Activated naive CD4-positive, alpha-beta T cell (primary cell): ENCODE measurements at places on chromosomes 16 and 17.

- no peak for DNase-seq
These were observed 124.6 kb downstream of the GP2 start for GRCh38 chr16:20202747-20203146.

DNA sequence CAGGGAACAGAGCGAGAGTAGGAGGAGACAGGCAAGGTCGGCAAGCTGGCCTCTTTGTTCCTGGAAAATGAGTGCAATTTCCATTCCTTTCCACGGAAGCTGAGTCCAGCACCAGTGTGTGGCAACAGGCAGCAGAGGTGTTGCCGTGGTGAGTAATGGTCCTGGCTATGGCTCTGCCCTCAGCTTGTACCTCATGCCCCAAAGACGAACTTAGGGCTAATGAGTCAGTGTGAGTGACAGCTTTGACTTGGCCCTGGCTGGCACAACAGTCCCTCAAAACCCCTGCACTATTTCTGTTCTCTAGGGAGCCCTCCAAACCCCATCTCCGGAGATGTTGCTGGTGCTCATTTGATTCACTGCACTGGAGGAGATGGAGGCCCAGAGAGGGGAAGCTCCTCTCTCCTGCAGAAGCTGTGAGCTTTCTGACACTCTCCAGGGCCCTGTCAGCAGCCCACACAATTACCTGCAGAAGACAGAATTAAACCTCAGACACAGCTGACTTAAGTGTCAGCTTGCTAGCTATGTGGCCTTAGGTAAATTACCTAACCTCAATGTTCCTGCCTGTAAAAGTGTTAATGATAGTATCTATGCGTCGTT lies 129.9 kb downstream of the TMEM132E start:
- DNase-seq: no peak

DNA sequence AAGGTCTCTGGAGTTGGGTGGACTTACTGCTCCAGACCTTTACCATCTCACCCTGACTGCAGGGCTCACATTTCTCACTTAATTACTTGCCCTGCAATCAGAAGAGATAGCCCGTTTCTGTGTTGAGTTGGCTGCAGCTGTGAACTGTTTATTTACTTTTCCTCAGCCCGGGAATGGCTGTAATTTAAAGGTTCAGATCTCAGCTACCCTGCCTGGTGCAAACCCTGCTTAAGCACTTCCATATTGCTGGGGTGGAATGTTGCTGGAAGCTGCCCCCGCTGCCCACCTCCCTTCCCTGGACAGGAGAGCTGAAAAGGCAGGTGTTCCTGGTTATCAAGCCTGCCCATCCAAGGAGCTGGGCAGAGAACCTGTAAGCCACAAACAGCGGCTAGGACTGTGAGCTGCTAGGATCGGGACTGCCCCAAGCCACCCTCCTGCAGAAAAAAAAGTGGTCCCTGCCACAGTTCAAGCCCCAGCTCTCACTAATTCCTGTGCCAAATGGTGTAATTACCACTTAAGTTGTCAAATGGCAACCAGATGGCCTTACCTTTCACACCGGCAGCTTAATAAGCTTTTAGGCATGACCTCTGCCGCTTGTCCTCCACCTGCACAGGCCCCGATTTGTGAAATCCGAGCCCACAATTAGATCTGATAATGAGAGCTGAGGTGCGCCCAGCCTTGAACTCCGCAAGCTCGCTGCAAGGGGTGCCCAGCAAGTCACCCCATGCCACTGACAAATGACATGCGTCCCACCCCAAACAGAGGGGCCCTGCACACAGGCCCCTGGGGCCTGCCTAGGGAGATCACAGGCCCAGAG lies 269.8 kb downstream of the C16orf95 start:
- no peak for DNase-seq

GRCh38 chr17:21166595-21167210 lies 39.9 kb downstream of the DHRS7B start:
- DNase-seq: no peak

- no peak for DNase-seq
These were observed 103.5 kb upstream of the TNRC6C start for GRCh38 chr17:77854759-77855745.

DNA sequence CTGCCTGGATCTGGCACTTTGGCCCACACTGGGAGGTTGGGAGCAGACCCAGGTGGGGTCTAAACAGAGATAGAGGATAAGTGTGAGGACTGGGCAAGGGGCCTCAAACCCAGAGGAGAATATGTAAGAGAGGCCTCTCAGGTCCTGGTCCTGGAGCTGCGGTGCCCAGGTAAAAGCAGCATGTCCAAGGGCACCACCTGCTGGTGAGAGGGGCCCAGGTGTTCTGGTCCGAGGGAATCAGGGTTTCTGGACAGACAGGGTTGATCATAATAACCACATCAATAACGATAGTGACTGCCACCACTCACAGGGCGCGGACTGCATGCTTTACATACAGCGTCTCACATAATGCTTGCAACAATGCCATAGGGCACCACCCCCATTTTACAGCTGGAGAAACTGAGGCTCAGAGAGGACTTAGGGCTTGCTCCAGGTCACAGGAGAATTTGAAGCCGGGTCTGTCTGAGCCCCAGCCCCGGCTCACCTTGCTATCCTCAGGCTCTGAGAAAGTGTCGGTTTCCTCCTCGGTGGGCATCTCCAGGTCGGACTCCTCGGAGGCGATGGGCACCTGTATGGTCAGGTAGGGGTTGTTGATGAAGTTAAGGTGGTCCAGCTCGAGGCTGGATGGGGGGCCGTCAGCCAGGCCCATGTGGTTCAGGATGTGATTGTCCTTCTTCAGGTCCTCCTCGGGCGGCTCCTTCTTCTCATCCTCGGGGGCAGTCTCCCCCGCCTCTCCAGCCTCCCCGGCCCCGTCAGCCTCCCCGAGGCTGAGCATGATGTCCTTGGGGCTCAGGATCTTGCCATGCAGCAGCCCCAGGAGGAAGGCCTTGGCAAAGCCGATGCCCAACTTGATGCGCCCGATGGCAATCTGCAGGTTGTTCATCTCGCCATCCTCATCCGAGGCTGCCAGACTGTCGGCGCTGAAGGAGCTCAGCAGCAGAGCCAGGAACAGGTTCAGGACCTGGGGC lies 19.1 kb upstream of the CD79B start:
- DNase-seq: no peak

DNA sequence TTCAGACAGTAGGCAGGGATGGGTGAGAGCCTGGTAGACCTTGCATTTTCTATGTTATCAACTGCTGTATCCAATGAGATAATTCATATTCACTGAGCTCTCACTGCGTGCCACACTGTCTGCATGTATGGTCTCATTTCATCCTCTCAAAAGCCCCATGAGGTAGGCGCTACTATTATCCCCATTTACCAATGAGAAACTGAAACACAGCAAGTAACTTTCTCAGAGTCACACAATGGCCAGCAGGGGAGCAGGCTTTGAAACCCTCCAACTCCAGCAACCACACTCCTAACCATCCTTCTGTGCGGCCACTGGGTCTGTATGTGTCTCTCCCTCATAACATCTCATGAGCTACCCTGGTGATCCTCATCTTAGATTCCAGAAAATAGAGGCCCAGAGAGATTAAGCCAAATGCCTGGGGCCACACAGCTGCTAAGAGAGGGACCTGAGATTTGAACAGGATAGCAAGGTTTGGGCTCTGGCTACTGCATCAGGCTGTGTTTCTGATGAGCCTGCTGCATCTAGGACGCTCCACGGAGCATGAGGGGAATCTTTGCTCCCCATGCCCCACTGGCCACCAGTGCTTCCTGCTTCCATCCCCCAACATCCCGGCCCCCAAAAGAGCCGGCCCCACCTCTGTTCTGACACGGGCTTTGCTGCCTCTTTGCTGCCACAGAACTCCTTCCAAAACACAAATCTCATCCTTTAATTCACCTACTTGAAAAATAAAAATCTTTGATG lies 3.2 kb downstream of the CCR7 start:
- DNase-seq: peak; percentile 50
